ENCODE measurements at places on chromosomes 6 and 20.

DNA sequence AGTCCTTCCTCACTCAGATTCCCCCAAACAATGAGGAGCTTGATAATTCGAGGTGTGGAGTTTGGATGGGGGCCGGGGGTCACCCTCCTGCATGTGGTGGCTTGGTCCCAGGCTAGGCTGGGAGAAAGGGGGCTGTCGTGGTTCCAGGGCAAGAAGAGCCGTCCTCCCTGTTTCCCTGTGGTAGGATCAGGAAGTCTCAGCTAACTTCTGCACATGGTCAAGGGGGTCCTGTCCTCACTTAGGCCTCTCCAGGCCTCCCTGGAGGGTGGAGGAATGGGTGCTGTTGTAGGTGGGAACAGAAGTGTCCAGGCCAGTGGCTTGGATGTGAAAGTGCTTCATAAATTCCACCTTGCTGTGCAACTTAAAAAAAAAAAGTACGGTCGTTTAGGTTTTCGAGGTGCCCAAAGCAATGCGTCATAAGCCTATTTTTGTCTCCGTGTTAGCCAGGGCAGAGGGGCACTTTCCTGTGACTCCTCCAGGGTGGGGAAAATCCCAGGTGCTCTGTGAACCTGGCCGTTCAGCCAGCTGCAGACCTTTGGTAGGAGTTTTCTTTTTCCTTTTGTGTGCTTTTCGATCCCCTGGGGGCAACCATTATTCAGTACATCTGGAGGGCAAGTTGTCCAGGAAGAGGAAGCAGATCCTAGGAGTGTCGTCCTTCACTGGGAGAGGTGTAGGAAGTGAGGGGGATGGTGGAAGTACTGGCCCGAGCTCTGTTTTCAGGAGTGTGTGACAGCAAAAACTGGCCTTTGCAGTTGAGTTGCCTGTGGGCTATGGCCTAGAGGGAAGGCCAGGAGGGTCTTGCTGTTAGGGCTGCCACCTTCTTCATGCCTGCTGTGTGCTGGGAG is 9.6 kb downstream of the IGF2R start:
- peak; percentile 55 for DNase-seq

DNA sequence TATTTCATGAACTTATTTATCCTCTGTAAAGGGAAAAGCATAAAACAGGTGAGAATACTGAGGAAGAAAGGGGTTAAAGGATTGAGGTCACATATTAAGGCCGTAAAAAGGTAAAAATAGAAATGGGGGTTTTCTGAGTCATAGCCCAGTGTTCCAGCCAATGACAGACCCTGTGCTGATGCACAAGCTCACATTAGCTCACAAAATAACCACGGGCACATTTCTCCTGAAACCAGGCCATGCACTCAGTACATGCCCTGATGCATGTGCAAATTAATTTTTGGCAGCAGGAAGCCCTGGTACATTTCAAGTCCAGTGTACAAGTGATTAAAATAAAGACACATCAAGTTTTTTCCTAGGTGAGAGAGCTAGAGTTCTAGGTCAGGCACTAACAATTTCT is 194.4 kb downstream of the TMEM200A start:
- DNase-seq: no peak

DNA sequence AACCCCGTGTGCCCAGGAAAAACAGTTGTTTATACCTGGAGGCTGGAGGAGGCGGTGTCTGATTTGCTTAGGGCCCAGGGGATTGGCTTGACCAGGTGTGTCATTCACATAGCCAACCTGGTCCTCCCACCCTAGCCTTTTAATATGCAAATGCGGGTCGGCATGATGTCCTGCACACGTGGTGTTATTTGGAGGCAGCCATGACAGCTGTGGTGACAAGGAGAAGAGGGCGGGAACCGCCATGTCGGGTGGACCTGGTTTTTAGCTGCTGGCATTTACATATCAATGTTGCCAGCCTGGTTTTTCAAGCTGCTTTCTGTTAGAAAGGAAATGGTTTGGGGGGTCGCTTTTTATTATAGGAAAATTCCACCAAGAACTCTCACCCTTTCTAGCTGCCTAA is 291.4 kb upstream of the QKI start:
- DNase-seq: no peak

DNA sequence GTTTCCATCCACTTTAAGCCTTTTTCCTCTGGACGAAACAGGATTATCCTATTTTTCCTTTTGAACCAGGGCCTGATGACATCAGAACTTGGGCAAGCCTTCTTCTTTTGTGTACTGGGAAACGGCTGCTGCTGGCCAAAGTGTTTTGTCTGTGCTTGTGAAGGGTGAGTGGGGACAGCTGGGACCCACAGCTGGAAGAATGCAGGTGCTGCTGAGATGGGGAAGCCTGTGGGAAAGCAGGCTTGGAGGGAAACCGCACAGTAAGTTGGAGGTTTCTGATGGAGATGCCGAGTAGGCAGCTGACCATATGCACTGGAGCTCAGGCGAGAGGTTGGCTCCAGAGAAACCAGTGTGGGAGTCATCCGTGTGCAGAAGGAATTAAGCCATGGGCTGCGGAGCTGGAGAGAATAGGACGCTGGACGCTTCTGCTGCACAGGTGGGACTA is 8.5 kb upstream of the PSMG4 start:
- DNase-seq: no peak

DNA sequence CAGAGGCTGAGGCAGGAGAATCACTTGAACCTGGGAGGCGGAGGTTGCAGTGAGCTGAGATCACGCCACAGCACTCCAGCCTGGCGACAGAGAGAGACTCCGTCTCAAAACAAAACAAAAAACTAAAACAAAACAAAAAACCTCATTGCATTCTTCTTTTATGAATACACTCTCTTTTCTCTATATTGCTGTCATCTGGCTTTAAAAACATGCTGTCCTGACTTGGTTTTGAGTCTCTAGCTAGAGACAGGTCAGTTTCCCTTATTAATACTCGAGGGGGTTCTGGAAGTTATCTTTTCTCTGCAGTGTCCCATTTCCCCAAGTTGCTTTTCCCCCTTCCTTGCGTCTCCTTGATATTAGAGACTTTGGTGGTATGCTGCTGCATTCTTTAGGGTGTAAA is 50.9 kb downstream of the RIOK1 start:
- no peak for DNase-seq

GRCh38 chr6:139334806-139335446 is 39.5 kb downstream of the CITED2 start:
- DNase-seq: no peak

DNA sequence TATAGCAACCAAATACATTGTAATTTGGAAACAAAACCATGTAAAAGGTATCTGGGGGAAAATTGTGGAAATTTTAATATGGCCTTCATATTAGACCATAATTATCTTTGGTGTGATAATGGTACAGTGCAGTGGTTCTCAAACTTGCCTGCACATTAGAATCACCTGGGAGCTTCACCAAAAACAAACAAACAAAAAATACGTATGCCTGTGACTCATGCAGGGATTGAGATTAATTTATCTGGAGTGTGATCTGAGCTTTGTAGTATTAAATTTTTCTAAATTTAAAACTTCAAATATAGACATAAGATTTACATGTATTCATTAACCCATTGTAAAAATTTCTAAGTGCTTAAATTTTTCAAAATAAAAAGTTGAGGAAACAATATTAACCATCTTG is 31.5 kb downstream of the ARHGAP18 start:
- no peak for DNase-seq

GRCh38 chr6:11532097-11532496 is 5.5 kb upstream of the TMEM170B start:
- no peak for DNase-seq

- DNase-seq: no peak
Measured at GRCh38 chr20:25032065-25032477, 25.9 kb downstream of the ACSS1 start.

Measured in CD4-positive, alpha-beta T cell treated with Interleukin-17A for 1 hour (primary cell).